CD4-positive, alpha-beta T cell treated with Interleukin-10 for 1 hour (primary cell): ENCODE measurements at places on chromosomes 6 and 20.

GRCh38 chr6:27129095-27129815 lies 118.2 kb upstream of the PRSS16 start:
- no peak for DNase-seq

DNA sequence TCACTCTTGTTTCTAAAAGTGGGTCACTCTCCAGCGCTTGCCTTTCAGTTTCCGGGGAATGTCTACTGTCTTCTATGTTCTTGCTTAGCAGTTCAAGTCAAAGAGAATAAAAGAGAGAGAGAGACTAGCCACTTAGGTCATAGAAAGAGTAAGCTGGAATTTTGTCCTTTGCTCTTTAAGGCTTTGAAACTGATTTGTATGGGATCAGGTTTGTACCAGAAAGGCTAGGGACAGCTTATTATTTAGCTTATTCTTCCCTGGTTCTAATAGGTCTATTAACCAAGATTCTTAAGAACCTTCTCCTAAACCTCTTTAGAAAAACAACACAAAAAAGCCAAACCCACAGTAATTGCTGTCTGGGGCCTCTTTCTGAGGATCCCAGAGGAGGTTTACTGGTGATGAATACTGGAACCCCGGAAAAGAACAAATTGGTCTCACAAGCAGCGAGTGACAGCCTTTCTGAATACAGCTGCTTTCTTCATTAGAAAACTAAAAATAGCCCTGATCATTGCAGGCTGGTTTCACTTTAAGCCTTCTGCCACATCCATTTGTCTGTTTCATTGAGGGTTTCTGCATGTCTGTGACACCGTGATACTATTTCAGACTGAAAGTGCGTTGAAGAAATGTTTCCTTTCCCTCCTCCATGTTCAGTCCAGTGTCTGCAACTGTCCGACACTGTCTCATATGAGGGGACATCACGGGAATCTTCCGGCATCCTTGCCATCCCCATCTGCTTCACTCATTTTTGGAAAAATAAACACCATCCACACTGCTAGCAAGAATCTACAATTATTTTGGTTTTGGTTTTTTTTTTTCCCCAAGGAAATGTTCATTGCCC lies 75.1 kb upstream of the ATXN1 start:
- peak; percentile 29 for DNase-seq

GRCh38 chr20:4813076-4813862 lies 91.6 kb downstream of the PRND start:
- DNase-seq: peak; percentile 56

DNA sequence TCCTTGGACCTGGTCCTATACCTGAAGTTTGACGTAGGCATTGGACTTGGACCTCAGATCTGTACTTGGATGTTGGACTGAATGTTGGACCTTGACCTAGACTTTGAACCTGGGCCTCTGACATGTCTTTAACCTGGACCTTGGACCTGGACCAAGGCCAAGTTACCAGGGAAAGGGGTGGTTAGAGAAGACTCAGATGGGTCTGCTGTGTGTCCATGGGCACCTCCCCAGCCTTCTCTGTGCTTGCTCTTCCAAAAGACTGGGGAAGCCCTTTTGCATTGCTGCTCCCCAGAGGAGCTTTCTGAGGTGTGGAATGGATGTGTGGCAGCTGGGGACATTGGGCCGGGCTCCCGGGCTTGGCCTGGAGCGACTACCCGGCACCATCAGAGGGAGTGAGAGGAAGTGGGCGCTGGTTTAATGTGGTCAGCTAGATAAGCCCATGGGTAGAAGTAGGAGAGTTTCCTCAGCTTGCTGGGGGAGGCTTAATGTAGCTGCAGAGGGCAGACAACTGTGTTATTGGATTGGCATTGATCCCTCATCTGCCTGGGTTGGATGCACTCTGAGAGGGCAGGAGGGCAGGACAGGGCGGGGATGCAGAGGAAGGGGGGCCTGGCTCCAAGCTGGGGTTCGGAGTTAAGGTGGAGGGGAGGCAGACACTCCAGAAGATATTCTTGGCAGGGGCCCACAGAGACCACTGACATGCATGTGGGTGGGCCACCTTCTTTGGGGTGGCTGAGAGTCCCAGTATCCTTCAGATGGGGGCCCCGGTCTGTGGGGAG lies 4.2 kb downstream of the SCRT2 start:
- DNase-seq: no peak

GRCh38 chr6:82086944-82087343 lies 160.6 kb downstream of the IBTK start:
- DNase-seq: no peak

- DNase-seq: no peak
Measured at GRCh38 chr20:805713-806112, 27.8 kb upstream of the FAM110A start.

DNA sequence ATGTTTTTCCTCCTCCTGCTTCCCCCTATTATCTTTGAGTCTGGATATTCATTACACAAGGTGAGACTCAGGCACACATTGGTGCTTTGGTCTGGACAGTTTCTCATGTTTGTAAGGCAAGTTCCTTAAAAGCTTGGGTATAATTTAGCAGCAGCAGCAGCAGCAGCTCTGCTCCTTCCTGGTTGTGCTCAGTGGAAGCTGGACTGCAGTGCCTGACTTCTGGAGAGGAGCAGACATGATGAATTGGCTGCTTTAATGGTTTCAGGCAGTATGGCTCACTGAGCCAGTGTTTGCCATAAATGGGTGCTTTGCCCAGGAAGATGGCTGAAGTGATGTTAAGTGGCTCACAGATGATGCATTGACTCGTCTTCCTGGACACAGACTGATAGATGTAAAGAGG lies 32.4 kb downstream of the SLC9A8 start:
- DNase-seq: no peak

GRCh38 chr6:54910431-54910884 lies 63.9 kb downstream of the FAM83B start:
- no peak for DNase-seq

DNA sequence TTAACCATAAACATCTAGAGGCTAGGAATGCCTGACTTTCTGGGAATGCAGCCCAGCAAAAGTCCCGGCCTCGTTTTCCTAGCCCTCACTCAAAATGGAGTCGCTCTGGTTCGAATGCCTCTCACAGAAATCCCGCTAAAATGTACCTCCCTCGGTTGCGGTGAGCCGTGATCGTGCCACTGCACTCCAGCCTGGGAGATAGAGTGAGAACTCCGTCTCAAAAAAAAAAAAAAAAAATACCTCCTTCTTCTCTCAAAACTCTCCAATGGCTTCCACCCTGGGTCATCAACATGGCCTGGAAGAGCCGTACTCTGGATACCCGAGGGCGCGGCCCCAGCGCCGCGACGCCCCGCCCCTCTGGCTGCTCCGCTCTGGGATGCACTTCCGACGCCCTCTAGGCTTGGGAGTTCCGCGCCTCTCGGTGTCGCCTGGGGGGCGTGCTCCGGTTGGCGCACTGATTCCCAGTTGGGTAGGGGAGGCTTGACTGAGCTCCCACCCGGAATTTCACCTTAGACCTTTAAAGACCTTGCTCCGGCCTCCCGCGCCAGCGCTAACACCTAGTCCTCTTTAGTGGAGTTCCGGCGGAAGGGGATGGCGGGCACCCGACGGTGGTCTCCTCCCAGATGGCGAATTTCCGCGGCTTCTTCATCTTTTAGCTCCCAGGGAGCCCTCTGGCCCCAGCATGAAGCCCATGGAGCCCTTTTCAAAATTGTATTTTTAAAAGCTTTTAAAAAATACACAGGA lies 12.3 kb downstream of the HMGN4 start:
- peak; percentile 44 for DNase-seq

- DNase-seq: peak; percentile 69
Measured at GRCh38 chr6:5302995-5303622, 41.8 kb downstream of the FARS2 start.

GRCh38 chr6:24893342-24893850 lies 42.4 kb downstream of the RIPOR2 start:
- DNase-seq: no peak

DNA sequence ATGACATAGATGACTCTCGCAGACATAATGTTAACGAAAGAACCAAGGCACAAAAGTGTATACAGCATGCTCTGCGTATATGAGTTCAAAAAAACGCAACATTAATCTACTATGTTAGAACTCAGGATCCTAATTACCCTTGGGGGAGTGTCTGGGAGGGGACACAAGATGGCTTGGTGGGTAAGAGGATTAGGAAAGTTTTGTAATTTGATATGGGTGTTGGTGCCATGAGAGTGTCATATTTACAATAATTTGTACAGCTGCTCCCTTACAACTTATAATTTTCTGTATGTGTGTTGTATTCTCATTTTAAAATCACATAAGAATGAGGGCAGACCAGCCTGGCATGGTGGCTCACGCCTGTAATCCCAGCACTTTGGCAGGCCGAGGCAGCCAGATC lies 38.6 kb downstream of the TFEB start:
- DNase-seq: no peak

DNA sequence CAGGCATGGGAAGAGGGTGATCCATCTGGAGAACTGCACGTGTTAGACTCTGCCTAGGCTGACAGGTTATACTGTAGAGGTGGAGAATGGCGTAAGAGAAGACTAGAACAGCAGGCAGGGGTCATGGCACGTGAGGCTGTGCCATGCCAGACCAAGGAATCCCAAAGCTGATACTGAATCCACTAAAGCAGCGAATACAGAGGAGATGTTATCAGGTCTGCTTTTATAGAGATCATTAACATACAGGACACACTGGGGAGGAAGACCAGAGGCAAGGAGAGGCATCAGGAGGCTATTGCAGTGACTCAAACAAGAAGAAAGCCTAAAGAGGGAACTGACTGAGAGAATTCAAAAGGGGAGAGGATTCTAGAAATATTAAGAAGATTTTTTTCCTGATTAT lies 12.9 kb downstream of the PHACTR1 start:
- DNase-seq: no peak

DNA sequence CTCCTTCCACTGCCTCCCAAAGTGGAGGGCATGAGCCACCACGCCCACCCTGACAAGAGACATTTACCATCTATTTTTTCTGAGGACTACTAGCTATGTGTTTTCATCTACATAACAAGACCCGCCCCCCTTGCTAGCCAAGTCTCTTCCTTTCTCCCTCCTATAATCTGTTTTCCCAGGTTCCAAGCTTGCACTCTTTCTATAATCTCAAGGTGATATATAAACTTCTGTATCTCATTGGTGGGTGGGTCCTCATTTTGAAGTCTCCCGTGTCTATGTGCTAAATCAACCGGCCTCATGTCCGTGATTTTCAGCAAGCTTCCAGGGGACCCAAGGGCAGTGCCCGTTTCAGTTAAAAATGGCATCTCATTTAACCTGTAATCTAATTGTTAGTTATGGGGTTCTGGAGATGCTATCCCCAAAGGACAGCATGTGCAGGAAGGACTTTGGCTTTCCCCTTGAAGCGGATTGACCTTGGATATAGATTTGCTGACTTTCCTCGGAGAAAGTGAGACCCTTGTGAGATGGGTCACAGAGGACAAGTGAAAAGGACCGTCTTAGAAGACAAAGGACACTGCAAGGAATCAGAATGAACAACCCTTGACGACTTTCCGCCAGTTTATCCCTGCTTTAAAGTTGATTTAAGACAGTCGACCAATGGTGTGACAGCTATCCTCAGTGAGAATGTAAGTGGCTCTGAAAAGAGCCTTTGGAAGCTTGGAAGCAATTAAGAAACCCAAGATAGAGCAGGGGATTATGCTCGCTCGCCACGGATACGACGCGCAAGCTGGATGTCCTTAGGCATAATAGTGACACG lies 22.4 kb downstream of the OR2B2 start:
- DNase-seq: peak; percentile 11

DNA sequence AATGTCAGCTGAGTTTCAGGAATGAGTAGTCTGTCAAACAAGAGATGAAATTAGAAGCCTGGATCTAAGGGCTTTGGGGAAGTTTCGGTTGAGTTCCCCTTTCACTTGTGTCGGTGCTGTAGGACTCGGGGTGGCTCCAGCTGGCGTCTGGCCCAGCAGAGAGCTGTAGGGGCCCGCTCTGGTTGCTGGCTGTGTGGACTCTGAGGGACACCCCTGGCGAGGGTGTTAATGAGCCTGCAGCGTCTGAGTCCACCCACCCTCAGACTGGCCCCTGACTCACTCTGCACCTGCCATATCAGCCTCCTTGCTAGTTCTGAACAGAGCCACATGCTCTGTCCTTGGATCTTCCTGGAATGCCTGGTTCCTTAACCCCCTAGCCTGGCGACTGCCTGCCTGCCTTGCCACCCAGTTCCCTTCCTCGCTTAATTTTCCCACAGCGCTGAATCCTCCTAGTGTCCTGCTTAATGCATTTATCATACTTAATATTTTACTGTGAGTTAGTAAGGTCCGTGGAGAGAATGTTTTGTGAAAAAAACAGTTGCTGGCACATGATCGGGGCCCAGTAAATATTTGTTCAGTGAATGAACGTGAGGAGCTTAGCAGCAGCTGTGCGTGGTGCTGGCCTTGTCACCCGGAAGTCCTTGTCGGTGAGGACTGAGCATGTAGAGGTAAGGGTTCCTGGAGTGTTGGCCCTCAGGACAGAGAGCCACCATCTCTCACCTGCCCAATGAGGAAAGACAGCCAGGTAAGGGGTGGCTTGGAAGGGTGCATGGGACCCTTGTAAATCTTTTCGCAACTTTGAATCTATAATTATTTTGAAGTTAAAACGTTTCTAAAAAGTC lies 1.6 kb downstream of the DNAJC5 start:
- peak; percentile 22 for DNase-seq

DNA sequence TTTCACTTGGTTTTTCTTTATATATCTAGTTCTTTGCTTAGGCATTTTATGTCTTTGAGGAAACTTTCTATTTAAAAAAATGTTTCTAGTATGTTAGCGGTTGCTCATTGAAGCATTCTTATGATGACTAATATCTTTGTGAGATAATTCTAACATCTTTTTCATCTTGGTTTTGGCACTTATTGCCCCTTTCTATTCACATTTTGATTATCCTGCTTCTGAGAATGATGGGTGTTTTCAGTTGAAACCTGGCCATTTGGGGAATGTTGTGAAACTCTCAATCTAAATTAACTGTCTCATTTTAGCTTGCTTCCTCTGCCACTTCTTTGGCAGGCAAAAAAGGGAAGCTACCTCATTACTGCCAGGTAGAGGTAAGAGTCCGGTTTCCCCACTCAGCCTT lies 683.1 kb downstream of the DOK5 start:
- DNase-seq: no peak

DNA sequence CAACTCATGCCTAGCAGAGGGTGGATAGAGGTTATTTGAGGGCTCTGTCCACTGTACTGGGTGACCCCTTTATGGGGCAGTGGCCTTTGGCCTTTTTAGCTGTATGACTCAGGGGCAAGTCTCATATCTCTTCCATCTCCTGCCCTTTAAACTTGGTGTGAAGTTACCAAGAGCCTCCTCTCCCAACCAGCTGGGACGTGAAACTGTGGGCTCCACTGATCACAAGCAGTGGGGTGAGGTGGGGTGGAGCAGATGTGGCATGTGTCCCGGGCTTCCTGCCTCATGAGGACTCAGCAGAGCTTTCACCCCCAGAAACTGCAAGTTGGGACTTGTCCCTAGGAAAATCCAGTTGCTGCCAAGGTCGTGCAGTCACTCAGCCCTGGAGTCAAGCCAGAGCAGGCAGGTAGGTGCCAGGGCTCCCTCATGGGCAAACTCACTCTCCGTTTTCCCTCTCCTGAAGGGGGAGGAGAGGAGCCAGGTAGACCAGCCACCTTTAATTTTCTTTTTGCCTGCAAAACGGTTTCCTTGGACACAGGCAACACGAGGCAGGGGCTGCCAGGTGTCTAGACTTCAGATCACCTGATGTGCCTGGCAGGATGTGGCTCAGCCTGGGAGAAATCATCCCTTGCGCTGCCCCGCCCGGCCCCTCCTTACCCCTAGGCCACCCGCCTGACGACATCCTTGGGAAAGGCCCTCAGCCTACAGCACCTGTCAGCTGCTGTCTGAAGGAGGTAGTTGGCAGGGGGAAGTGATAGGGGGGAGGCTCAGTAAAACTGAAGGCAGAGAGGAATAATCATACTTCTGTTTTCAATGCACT lies 4.0 kb downstream of the CDKN1A start:
- DNase-seq: peak; percentile 87
